ENCODE measurements at places on chromosomes 5 and 9.

DNA sequence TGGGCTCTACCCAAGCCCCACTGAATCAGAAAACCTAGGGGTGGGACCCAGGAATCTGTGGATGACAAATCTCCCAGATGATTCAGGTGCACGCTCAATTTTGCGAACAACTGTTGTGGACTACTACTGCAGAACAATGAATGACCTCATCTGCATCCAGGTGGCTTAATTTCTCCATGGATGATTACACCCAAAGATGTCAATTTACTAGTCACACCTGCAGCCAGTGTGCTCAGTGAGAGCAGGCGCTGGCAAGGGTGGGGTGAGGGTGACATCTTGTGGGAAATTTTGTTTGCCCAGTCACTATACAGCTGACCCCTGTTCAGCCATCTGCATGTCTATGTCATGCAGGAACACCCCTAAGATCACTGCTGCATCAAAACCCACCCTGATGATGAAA, 118.2 kb downstream of the ENTREP1 start:
- DNase-seq = no peak

- DNase-seq = no peak
Observed at GRCh38 chr5:7330256-7330655, 65.7 kb upstream of the ADCY2 start.

GRCh38 chr9:14316602-14317300, 2.8 kb upstream of the NFIB start:
- no peak for DNase-seq

GRCh38 chr5:64979531-64979930, 210.8 kb downstream of the CWC27 start:
- no peak for DNase-seq

DNA sequence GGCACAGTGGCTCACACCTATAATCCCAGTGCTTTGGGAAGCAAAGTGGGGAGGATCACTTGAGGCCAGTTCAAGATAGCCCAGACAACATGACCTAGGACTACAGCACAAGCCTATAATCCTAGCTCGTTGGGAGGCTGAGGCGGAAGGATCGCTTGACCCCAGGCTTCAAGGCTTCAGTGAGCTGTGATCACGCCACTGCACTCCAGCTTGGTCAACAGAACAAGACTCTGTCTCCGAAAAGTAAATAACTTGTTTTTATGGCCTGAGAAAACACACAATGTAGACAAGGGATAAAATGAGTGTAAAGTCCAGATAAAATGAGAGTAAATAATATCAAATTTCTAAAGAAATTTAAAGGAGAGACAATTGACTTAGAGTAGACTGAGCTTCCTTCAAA, 26.3 kb downstream of the SHLD3 start:
- DNase-seq = no peak

DNA sequence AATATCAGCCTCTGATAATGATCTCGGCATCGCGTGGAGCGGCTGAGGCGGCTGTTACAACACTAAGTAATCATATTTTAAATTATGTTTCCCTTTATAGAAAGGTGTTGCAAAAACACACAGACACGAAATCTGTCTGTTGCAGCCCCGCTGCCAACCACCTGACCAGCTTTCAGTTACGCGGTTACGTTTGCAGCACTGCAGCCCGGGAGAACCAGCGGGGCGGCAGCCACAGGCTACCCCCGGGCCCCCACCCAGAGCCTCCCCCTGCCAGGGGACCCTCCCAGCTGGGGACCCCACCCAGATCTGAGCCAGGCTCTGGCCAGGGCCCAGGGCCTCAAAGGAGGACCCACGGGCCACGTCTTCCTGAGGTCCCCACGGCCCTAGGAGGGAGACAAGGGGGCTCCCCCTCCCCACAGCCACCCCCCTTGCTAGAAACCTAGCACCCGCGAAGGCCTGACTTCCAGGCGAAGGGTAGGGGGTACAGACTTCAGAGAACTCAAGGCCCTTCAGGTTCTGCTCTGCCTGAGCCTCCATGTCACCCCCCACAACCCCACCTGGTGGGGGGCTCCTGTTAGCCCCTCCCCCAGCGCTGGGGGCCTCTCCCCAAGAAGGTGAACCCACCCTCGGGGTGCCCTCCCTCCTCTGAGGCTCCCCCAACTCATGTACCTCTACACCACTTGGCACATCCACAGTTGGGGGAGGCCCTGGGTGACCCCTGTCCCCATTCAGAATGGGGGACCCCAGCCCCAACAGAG, 6.0 kb downstream of the NACC2 start:
- DNase-seq = peak; percentile 76

- DNase-seq = no peak
Observed at GRCh38 chr9:123119566-123119965, 86.1 kb downstream of the GPR21 start.

DNA sequence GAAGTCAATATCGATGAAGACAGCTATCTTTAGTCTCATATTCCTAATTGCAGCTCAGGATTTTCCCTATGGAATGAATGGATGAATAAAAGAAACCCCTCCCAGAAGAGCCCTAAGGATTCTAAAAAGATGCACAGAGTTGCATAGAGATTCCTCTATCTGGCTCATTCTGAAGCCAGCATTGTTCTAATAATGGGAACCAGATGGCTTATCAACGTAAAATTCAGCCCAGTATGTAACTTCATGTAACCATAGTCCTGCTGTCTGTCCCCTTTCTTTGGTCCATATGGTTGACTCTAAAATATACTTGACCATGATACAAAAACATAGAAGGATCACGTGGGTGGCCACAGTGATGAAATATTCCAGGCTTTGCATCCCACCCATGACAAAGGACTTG, 508.6 kb downstream of the RASEF start:
- no peak for DNase-seq

DNA sequence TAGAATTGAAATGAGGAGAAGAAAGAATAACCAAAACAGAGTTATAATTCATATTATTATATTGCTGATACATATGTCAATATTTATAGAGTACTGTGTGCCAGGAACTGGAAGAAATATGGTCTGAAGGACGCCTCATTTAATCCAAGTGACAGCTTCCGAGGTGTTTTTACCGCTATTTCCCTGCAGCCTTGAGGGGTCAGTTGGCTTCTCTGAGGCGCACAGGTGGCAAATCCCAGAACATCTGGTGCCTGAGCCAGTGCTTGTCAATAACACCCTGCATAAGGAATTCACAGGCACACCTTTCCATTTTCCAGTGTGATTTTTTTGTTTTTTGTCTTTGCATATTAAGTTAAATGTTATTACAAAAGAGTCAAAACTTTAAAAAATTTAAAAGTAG, 43.3 kb upstream of the CTSL start:
- DNase-seq = no peak

DNA sequence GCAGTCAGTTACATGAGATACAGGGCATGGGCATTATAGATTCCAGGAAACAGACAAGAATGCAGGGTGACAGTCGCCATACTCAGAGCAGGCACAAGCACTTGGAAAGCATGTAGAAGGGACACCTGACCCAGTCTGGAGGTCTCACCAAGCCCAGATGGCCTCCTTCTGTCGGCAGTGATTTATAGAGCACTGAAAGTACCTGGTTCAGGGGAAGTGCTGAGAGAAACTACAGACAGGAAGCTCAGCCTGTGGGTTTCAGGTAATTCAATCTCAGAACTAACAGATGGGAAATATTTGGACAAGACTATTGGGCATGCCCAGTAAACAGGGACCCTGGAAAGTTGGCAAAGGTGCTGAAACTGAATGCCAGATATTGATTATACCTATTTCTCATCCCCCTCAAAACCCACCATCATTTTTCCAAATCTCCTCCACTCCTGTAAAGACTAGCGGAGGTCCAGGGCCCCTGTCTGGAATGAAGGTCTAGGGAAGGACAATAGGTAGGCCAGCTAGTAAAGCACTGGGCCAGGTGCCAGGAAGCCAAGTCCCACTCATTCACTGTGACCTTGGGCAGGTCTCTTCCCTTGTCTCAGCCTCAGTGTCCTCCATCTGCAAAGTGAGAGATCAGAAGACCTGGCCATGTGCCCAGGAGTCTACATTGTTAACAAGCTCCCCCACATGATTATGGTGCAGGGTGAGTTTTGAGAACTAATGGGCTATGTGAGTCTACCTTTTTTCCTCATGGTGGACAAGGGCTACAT, 26.9 kb downstream of the KLHL3 start:
- DNase-seq = no peak

DNA sequence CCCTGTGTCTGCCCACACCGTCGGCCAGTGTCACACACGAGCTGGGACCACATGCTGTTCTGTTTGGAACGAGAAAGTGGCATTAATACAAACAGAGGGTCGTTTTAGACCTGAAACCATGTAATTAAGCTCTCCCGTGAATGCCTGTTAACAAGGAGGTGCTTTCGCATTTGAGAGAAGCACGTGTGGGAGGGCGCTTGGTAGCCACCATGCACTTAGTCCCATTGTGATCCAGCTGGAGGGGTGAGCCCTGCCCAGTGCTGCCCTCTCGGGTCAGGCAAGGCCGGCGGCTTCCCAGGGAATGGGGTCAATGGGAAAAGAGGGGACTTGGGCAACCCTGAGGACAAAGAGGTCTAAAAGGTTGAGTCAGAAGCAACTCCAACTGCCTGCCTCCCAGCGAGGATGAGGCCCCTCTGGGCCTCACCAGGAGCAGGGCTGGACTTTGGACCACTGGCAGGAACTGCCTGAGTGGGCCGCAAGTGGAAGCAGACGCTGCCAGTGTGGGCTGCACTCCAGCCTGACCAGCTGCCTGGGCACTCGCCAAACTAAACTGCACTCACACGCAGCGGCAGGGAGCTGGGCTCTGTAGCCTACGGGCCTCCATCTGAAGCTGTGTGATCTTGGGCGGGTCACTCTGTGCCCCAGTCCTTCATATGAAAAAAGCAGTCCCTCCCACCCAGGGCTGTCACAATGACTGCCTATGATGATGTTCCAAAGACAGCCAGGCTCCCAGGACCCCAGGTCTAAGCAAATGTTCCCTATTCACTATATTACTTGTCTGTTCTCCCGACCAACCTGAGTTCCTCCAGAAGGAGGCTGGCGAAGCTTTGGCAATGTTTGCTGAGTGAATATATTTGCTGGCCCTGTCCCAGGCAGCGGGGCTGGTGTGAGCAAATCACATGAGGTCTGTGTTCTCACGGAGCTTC, 195.7 kb downstream of the CDK5RAP2 start:
- no peak for DNase-seq

GRCh38 chr9:133378408-133378962, 2.3 kb downstream of the STKLD1 start:
- DNase-seq = no peak

DNA sequence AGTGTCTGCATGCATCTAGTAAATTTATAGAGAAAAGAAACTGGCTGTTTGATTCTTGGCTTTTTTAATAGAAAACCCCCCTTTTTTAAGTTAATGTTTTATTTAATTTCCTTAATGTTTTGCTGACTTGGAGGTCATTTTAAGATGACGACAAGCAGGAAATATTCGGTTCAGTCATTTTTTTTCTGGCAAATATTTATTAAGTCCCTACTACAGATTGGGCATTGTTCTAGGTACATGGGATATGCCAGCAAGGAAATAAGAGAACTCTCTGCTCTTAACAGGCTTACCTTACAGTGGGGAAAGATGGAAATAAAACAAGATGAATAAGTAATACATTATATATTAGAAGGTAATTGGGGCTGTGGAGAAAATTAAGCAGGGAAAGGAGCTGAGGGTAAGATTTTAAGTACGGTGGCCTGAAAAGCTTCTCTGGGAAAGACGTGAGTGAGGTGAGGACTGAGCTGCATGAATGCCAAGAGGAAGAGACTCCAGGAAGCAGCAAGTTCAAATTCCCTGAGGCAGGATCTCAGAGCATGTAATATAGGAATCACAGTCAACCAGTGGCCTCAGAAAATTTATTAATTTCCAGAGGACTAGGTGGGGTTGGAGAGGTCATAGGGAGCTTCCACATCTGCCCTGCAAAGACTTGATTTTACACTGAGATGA, 316.0 kb upstream of the DAP start:
- DNase-seq = no peak

GRCh38 chr9:123033864-123034601, 566 bp downstream of the GPR21 start:
- DNase-seq = no peak

GRCh38 chr5:87787625-87788256, 375.0 kb upstream of the CCNH start:
- DNase-seq = no peak

DNA sequence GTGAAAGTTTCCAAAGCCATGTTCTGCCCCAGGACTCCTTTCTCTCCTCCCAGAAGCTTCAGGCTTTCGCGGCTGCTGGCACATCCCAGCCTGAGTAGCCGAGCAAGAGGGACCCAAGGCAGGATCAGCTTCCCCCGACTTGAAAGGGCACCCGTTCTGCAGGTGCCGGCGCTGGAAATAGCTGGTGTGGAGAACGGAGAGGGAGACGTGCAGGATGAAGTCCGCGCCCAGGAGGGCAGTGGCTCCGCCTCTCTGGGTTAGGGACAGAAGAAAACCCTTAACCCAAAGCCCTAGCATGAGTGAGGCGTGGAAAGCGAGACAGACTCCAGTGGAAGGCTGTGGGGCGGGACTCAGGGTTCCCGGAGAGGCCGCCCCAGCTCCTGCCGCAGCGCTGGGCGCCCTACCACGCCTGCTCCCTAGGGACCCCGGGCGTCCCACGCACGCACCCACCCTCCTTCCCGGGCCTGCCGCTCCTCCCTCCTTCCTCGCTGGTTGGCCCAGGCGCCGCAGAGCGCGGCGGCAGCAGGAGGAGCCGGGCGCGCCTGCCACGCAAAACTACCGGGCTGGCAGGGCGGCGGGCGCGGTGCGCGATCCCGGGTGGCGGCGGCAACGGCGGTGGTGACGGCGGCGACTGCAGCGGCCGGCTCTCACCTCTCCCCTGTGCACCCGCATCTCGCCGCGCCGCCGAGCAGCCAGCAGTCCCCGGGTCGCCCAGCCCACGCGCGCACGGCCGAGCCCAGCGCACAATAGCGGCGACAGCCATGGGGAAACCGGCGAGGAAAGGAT, at the start of gene SLC1A1:
SLC1A1 (plus strand) TSS at position 550 of the 786 bp plus-strand sequence; CDS start at position 762, 212 bp downstream.
- DNase-seq = no peak

DNA sequence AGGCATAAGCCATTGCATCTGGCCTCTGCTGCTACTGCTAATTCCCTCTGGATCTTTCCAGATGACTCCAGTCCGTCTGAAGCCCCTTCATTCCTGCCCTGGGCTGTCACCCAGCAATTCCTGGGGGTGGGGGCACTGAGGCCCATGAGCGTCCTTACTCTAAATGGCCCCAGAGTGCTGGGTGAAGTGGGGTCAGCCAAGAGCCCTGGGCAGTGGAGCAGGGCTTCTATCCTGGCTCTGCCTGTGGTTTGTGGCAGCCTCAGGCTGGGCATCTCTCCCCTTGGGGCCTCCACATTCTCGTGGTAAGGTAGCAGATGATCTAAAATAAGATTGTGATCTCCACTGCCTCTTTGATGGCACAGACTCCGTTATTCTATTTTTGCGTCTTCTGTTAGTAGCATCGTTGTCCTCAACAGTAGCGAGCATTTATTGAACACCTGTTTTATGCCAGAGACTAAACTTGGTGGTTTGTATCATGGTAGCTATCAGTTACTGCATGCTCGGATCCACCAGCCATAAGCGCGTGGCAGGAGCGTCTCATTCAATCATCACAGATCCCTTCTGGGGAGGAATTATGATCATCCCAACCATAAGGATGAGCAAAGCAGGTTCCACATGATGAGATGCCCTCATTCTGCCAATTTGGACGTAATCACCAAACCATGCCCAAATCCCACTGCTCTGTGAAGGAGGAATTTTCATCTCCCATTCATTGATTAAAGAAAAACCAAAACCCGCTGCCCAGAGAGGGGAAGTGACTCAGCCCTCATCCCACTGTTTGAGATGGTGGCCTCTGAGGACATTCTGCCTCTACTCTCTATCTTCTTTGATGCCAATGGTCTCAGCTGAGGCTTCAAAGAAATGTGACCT, 21.9 kb upstream of the DUSP1 start:
- DNase-seq = no peak

- no peak for DNase-seq
Observed at GRCh38 chr9:124040186-124040931, 28.8 kb downstream of the LHX2 start.
